ENCODE measurements at places on chromosomes 5 and 9.

GRCh38 chr9:136984464-136985026 lies 1.8 kb downstream of the LCNL1 start:
- DNase-seq: no peak

DNA sequence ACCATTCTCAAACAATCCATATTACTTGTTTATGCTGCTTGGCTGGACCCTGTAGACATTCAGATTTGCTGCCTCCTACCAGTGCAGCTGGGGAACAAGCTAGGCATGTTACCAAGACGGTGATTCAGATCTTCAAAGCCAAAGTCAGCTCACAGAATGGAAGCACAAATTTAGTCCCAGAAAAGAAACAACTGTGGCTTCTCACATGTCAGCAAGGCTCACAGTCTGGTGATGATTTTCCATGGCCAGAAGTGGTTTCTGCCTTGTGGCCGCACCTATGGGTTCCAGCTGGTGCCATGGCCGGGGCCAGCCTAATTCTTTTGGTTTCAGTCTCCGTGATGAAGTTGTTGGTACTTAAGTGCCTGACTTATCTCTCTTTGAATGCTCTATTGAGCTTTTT lies 182.2 kb downstream of the TMC1 start:
- no peak for DNase-seq

DNA sequence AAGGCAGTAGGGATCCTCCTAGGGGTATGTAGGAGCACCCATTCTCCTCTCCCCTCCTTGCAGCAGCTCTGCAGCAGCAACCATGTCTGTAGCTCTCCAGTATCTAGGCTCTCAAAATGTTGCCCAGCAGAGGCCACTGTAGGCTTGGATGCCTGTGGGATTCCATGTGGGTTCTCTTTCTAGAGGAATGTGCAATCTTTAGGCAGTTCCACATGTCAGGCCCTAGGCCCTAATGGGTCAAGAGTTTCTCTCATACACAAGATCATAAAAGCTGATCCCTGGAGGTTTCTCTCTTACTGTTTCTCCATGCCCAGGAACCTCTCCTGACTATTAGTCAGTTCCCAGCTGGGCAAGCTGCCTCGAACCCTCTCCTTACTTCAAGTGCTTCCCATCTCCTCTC lies 215.8 kb downstream of the FRMD3 start:
- DNase-seq: no peak

DNA sequence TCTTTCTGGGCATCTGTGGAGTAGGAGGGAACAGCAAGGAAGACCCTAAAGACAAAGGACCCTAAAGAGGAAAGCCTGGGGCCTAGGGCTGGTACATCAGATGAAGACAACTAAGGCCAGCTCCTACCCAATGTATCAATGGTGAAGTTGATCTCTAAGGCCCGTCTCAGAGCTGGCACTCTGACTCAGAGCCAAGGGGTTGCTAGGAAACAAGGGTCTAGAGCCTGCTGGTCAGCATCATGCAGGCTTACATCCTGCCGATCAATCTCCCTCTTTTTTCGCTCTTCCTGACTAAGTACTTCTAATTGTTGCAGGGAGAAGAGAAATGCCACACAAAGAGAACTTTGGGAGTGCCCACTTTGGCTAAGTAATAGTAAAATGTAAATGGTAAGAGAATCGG lies 26.2 kb downstream of the TRIM32 start:
- no peak for DNase-seq

GRCh38 chr9:100591639-100592412 lies 13.9 kb downstream of the CAVIN4 start:
- DNase-seq: no peak

DNA sequence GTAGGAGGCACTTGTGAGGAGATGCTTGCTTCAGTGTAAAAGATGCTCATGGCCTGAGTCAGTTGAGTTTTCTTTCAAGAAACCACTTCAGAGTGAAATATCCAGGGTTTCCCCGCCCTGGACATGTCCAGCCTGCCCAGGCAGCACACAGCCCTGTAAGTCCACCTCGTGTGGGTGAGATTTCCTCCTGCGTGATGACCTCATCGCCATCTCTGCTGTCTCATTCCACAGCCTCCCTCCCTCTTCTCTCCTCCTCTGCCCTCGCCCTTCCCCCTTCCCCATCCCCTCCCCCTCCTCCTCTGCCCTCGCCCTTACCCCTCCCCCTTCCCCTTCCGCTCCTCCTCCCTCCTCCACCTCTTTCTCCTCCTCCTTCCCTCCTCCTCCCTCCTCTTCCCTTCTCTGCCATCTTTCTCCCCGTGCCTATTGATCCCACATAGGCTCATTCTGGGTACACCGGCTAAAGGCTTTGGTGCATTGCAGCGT lies 34.0 kb upstream of the NCS1 start:
- DNase-seq: no peak

DNA sequence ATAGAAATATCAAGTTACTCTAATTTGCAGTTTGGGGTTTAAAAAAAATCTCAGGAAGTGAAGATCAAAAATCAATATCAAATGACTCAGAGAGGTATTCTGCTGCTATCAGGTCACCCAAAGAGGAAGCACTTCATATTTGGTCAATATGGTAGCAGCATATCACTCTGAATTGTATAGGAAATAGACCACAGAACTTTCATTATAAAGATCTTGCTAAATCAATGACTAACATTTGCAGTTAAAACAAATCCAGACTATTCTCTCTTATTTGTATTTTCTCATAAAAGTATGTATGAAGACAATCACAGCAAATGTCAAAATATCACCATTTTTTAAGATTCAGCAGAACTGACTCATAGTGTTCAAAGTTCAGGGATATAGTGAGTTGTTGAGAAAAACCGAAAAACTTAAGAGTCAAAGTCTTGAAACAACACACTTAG lies 105.8 kb upstream of the PCSK1 start:
- no peak for DNase-seq

DNA sequence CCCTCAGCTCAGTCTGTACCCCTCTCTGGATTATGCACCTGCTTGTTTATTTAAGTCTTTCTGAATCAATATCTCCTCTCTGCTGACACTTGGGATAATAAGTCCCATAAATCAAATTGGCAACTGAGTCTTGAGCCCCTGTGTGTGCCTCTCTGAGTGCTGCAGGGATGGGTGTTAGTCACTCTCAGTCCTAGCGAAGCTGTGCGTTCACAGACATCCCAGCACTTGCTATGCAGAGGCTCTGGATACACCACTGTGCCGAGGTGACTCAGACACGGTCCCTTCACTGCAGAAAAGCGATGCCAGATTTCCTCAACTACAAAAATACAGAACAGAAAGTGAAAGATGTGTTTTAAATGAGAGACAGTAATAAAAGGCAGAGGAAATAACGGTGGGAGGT lies 4.1 kb upstream of the KCNMB1 start:
- no peak for DNase-seq

GRCh38 chr5:159330131-159330800 lies at the start of gene IL12B:
TSS of gene IL12B (minus strand) at chr5:159330487. CDS start at chr5:159326782, 3,705 bp downstream.
- no peak for DNase-seq

DNA sequence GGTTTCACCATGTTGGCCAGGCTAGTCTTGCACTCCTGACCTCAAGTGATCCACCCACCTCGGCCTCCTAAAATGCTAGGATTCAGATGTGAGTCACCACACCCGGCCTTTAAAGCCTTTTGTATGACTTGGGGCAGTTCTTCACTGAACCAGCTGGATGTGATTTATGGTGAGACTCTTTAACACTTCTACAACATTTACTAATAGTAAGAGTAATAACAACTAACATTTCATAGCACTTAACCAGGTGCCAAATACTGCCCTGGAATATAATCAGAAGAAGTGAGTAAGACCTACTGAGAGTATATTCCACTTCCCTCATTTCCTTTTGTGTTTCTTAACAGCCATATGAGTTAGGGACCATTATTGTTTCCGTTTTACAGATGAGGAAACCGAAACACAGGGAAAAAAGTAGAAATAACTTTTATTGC lies 10.0 kb downstream of the ZSWIM6 start:
- DNase-seq: no peak

Data from activated CD8-positive, alpha-beta memory T cell treated with anti-CD3 and anti-CD28 coated beads for 1 hour (primary cell).